ENCODE measurements at places on chromosomes 2 and 18. TPM values are rescaled to one million over a fixed set of nuclear protein-coding genes. Genes with fewer than 3 reads are reported as not detected.

CDH20 gene
- 0.18 TPM for total RNA-seq

NEU4 gene
- total RNA-seq = not detected

FAM228B gene
- 7.5 TPM for total RNA-seq

TOGARAM2 gene
- total RNA-seq = 0.14 TPM

GALR1 gene
- total RNA-seq = not detected

SFT2D3 gene
- 3.8 TPM for total RNA-seq

GAD1 gene
- 0.28 TPM for total RNA-seq

LYPD6B gene
- total RNA-seq = 2.0 TPM

FKBP1B gene
- 7.0 TPM for total RNA-seq

CDK15 gene
- 6.6 TPM for total RNA-seq

SLC9A4 gene
- under 0.01 TPM for total RNA-seq

GRP gene
- total RNA-seq = not detected

UGT1A10 gene
- 0.83 TPM for total RNA-seq

TMEM247 gene
- total RNA-seq = not detected

SP110 gene
- 2.7 TPM for total RNA-seq

AKAIN1 gene
- total RNA-seq = not detected

ATP5MC3 gene
- 86.5 TPM for total RNA-seq

SKA1 gene
- 6.6 TPM for total RNA-seq

RESP18 gene
- total RNA-seq = not detected

CD28 gene
- under 0.01 TPM for total RNA-seq

DSC3 gene
- total RNA-seq = 0.14 TPM

UCN gene
- total RNA-seq = 0.14 TPM

SMYD1 gene
- not detected for total RNA-seq

KCNF1 gene
- total RNA-seq = 0.14 TPM

TMEM17 gene
- total RNA-seq = 1.8 TPM

CD8A gene
- not detected for total RNA-seq

IL36G gene
- total RNA-seq = not detected

RIT2 gene
- total RNA-seq = not detected

GPBAR1 gene
- 0.37 TPM for total RNA-seq

SEMA4C gene
- total RNA-seq = 22.1 TPM

STON1 gene
- total RNA-seq = 27.3 TPM

NAT8 gene
- not detected for total RNA-seq

KHK gene
- 0.55 TPM for total RNA-seq

GREB1L gene
- total RNA-seq = not detected

RAB6C gene
- total RNA-seq = not detected

DTNA gene
- 11.7 TPM for total RNA-seq

PROKR1 gene
- total RNA-seq = not detected

DSG2 gene
- total RNA-seq = 2.3 TPM

SLC5A7 gene
- not detected for total RNA-seq

ALLC gene
- not detected for total RNA-seq

VPS54 gene
- total RNA-seq = 19.6 TPM

PDE11A gene
- under 0.01 TPM for total RNA-seq

RPRM gene
- not detected for total RNA-seq

CIB4 gene
- not detected for total RNA-seq

SERPINB7 gene
- total RNA-seq = 1.4 TPM

GAL3ST2 gene
- 0.18 TPM for total RNA-seq

FEV gene
- not detected for total RNA-seq

SCN3A gene
- total RNA-seq = 1.00 TPM

G6PC2 gene
- not detected for total RNA-seq

Measured in smooth muscle cell of bladder (primary cell).